NCI-H1092 (cell line): ENCODE measurements at places on chromosomes 2 and 18.
A peak's percentile ranks its signal among the peaks of the same experiment; 100 is the strongest.

DNA sequence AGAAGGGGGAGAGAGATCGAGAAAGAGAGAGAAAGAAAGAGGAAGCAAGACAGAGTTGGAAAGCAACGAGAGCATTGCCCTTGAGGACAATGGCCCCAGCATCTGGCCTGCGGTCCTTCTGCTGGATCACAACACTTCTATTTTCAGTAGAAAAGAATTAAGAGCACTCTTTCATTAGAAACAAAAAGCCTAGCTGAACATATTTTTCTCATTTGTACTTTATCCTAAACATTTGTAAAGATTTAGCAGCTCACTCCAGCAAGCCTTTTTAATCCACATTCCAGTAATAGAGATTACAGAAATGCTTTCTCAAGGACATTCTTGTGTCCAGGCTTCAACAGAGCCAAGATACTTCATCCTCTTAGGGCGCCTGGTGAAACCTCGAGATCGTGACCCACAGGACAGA is 31.6 kb upstream of the AFF3 start:
- no peak for DNase-seq

DNA sequence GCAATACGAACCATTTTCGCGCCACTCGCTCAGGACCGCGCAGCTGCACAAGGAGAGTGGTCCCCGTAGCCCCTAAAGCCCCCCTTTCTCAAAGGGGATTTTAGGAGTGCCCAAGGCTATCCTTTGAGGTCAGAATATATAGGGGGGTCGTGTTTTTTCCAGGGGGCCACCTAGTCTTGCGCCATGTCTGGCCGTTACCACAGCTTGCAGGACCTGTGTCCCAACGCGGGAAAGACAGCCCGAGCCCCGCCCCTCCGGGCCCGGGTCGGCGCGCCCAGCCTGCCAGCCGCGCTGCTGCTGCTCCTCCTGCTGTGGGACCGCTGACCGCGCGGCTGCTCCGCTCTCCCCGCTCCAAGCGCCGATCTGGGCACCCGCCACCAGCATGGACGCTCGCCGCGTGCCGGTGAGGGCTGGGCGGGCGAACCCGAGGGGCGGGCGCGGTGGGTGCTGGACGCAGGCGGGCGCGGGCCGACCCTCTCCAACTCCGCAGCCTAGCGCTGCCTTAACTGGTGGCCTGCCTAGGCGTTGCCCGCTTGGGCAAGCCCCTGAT is at the start of gene CDCA7:
Gene CDCA7 (plus strand): TSS at position 291 of the 550 bp plus-strand sequence. CDS start 92 bp downstream, at position 383.
- peak; percentile 58 for DNase-seq

GRCh38 chr2:150125708-150126107 is 361.8 kb downstream of the RND3 start:
- DNase-seq: no peak

DNA sequence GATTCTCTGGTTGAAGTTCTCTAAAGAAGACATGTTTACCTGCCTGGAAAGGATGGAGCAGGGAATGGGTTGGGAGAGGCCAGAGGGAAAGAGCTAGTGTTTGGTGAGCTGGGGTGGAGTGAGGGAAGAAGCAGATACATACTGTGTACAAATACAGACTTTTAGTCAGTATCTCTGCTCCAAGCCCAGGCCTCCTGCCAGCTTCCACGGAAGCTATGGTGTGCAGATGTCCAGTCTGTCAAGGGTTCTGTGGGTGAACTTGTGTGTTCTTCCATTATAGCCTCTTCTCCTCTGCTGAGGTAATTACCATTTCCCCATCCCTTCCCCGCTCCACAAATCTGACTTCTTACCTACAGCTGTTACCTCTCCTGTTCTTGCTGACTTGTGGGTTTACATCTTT is 208.6 kb downstream of the HRH4 start:
- DNase-seq: no peak

DNA sequence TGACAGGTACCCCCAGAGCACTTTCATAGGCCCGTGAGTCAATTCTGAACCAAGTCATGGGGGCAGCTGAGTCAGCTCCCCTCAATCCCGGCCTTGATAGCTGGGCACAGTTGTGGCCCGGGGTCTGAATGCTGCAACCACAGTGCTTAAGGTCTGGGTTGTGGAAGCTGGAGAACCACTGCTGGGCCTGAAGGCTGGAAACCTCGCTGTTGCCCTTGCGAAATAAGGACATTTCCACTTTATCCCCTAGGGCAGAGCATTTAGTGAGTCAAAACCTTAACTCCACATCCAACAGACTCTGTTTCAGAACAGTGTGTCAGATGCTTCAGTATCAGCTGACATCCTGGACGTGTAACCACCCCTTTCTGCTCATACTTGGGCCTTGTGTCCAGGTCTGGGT is 58.6 kb downstream of the SP110 start:
- no peak for DNase-seq

- no peak for DNase-seq
Measured at GRCh38 chr2:6074089-6074643, 382.0 kb downstream of the SOX11 start.

DNA sequence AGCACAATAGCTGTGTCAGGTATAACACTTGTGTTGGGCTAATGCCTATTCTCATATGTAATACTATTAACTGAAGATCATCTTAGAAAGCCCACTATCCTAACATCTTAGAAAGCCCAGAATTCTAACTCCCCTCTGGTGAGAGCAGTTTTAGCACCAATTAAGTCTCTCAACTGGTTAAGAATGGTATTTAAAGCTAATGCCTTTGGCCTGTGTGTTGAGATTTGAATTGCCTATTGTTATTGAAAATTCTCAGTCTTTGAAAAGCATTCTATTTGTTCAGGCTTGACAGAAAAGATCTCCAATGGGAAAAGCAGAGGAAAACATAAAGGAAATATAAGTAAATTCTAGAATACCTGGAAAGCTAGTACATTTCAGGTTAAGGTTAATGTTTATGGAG is 352.5 kb downstream of the ARHGAP15 start:
- DNase-seq: no peak

DNA sequence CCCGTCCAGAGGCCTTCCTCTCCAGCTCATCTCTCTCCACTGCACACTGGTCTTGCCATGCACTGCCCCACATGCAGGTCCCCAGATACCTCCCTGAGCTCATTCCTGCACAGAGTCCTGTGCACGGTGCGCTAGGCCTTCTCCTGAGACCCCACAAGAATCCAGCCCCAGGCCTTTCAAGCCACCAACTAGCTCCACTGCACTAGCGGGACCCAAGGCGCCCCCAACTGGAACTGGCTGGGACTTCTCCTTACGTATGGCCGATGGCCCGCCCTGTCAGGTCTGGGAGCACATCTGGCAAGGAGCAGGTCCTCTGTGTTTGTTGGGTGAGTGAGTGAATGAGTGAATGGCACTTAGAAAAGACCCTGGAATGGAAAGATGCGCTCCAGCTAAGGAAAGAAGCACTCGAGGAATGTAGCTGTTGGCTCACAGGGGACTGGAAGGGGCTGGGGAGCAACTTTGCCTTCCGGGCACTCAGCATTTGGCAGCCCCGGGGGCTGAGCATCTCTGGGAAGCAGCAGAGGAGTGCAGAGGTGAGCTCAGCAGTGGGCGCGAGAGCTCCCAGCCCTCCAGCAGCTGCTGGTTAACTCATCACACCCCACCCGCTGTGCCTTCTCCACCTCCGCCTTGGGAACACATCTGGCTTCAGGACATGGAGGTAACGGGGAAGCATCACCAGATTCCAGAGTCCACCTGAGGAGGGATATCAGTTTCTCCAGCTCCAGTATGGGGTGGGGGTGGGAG is 223.1 kb downstream of the GLI2 start:
- no peak for DNase-seq

GRCh38 chr2:122028371-122029100 is 273.1 kb downstream of the TSN start:
- DNase-seq: no peak

DNA sequence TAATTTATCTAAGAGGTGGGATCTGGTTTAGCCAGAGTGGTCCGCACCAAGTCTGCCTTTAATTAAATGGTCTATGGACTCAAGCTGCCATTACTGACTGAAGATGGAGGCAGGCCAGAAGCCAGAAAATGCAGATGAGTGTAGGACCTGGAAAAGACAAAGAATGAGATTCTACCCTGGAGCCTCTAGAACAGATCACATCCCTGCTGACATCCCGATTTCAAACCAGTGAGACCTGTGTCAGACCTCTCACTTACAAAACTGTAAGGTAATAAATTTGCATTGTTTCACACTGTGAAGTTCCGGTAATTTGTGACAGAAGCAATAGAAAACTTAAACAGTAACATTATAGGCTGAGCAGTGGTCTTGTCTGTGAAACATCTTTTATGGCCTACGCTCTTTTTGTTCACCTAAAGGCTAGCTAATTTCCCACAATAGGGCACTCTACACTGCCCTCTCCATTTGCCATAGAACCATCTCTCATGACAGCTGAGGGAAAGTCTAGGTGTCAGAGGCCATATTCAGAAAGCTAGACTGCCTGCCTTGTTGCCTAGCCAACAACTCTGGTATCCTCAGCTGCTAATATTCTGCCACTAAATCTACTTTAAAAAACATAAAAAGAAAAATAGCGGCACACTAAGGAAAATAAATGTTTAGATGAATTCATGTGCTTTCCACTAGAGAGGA is 1396.2 kb upstream of the PIK3C3 start:
- no peak for DNase-seq
